ENCODE measurements at places on chromosomes 11 and 22. TPM values are rescaled to one million over a fixed set of nuclear protein-coding genes. Genes with fewer than 3 reads are reported as not detected.

E2F8 gene
- 10.6 TPM for total RNA-seq

OR51B2 gene
- not detected for total RNA-seq

SERHL2 gene
- 1.5 TPM for total RNA-seq

CARNS1 gene
- total RNA-seq, result 0.76 TPM

FGF3 gene
- not detected for total RNA-seq

LRRC56 gene
- 0.54 TPM for total RNA-seq

SYCE3 gene
- not detected for total RNA-seq

AQP11 gene
- 1.7 TPM for total RNA-seq

SLC22A6 gene
- not detected for total RNA-seq

TUBA8 gene
- not detected for total RNA-seq

RCOR2 gene
- 60.1 TPM for total RNA-seq

GRIK4 gene
- total RNA-seq, result 2.2 TPM

MS4A6E gene
- not detected for total RNA-seq

PARVG gene
- total RNA-seq, result not detected

CASP4 gene
- total RNA-seq, result 0.35 TPM

PGA5 gene
- 0.12 TPM for total RNA-seq

UBQLNL gene
- total RNA-seq, result 0.35 TPM

ASRGL1 gene
- 38.4 TPM for total RNA-seq

TTC36 gene
- 1.0 TPM for total RNA-seq

PLEKHA7 gene
- total RNA-seq, result 15.8 TPM

ROBO4 gene
- not detected for total RNA-seq

APOA5 gene
- 0.35 TPM for total RNA-seq

SCN3B gene
- 2.2 TPM for total RNA-seq

DUSP8 gene
- total RNA-seq, result 3.3 TPM

Measured in GM23338 (cell line).